GDM1 (cell line): ENCODE measurements at places on chromosomes 6 and 20.

DNA sequence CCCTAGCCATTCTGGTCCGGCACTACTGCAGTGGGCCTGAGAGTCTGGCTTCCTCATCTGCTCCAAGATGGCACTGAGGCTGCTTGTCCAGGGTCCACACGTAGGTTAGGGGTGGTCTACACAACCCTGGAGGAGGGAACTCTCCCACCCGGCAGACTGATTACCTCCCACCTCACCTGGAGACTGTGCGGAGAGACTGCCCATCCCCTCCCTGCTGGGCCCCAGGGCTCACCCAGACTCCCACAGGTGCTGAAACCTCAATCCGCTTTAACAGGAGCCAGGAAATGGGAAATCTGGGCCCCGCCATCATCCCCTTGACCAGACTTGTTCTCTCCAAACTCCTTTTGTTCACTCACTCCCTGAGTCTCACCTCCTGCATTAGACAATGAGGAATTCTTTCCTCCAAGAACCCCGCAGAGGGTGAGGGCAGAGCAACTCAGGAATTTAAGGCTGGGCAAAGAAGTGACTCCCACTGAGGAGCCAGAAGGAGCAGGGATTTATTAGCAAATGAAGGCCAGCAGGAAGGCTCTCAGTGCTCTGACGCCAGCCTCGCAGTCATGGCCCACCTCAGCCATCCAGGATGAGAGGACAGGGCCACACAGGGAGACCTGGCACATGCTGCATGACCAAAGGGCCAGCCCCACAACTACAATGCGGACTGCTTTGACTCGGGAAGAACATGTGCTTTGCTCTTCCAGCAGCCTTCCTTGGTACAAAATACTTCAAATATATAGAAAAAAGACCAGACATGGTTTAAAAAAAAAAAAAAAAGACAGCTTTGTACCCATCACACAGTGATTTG is 53.0 kb downstream of the CDK5RAP1 start:
- no peak for DNase-seq

DNA sequence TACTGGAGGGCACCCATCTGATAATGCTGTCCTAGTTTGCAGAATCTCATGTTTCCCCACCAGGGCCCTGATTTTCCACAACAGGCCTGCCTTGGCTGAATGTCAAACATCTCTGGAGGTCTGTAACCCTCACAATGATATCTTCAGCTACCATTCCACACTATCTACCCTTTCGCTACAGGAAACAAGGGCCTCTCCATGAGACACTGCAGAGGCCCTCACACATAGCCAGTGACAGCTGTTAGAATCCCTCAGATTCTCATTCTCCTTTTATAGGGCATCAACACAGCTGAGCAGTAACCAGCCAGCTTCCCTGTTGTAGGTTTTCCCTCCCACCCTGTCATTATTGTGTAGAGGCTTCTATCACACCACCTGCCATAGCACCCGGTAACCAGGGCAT is 29.6 kb upstream of the MICB start:
- no peak for DNase-seq

GRCh38 chr20:34570859-34571306 is 12.4 kb downstream of the MAP1LC3A start:
- no peak for DNase-seq

DNA sequence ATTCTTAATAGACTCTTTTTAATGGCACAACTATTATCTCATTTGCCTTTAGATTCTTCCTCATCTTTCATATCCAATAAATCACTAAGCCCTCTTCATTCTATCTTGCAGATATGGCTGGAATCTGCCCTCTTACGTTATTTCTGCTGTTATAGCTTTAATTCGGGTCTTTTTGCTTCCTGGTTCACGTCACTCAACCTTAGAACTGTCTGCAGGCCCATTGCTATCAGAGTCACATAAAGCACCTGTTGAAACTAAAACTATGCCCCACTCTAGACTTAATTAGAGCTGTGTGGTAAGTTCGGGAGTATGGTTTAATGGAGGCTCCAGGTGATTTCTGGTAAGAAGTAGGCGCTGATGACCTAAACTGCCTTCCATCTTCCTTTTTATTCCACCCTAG is 988 bp downstream of the QRSL1 start:
- DNase-seq = no peak

DNA sequence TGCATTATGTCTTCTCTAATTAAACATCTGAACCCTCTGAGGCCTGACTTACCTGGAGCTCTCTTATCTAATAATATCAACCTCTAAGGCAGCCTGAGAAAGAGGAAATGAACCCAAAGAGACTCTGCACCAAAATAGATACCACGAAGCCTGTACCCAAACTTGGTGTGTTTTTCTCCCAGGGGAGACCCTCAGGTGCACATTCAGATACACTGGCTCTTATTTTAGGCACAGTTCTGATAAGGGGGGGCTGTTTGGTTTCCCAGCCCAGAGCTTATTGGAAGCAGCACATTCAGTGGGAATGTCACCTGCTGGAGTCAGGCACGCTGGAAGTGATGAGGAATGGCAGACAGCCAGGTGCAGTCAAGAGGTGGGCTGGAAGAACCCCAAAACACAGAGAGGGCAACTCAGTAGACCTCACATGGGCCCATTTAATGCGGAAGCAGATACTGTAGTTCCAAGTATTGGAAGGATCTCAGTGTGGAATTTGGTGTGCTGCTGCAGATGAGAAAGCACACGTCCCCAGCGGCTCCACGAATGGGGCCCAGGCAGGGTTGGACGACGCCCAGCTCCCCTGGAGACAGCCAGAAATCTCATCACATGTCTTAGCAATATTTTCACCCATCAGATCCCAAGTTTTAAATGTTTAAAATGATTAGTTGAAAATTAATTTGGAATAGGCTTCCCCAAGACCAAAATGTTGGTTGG is 9.7 kb upstream of the CCR6 start:
- no peak for DNase-seq

DNA sequence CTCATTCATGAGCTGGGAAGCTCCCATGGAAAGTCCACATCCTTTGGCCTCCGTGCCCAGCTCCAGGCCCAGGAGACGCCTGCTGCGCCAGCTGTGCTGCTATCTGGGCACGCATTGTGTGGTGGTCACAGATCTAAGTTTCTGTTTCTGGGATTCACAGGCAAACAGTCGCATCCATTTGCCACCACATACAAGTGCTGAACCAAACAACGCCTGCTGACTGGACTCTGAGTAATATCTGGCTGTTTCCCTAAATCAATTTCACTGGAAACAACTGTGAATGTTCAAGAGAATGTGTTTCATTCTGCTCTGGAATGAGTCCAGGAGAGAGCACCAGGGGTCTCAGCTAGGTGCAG is 45.5 kb downstream of the IRF4 start:
- DNase-seq = no peak

- DNase-seq = no peak
Measured at GRCh38 chr6:3718407-3718806, 33.1 kb downstream of the PXDC1 start.

DNA sequence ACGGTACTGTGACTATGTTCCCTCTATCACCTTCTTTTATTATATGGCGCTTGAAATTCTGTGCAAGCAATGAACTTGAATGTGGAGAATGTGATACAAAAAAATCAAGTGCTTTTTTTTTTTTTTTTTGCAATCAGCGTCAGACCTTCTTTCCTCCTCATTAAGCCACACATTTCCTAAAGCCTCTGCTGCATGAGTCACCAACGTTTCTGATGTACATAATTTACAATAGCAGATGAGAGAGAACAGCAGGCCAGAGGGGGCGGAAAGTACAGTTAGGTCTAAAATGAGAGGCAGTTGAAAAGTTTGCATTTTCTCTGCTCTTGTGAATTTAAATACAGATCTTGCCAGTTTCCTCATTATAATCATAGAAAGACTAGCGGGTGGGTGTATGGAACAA is 114.6 kb upstream of the RIPOR2 start:
- DNase-seq = peak; percentile 86

- DNase-seq = no peak
Measured at GRCh38 chr6:129510950-129511349, 199.0 kb downstream of the ARHGAP18 start.

GRCh38 chr6:42873313-42873712 is 6.1 kb upstream of the RPL7L1 start:
- DNase-seq = peak; percentile 0

DNA sequence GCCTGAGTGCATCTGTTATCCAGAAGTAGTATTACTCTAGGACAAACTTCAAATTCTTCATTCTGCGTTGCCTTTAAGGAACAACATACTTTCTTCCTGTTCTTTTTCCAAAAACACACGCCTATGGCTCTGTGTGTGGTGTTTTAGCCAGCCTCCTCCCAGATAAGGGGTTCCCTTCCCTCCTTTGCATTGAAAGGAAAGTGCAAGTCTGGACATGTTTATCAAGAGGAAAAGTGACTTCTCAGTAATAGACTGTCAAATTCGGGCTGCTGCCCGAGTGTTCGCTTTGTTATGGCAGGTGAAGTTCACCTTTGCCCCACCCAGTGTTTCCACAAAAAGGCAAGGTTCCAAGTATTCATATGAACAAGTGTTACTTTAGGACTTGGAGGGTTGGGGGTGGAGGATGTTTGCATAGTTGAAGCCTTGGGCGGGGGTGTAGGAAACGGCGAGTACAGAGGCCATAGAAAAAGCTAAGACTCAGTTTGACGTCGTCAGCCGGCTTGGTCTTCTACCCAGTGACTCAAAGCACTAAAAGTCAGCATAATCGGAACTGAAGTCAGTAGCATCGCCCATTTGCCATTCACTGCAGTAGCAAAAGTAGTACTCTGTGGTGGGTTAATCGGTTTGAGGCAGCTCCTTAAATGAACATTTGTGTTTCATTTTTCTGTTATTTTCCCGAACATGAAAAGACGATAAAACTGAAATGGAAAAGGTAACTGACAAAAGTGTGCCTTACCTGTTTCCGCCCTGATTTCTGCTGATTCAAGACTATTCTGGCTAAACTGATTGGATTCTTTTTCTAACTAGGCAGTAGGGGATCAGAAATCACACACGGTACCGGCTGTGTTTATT is 12.5 kb downstream of the PRDM1 start:
- peak; percentile 36 for DNase-seq

DNA sequence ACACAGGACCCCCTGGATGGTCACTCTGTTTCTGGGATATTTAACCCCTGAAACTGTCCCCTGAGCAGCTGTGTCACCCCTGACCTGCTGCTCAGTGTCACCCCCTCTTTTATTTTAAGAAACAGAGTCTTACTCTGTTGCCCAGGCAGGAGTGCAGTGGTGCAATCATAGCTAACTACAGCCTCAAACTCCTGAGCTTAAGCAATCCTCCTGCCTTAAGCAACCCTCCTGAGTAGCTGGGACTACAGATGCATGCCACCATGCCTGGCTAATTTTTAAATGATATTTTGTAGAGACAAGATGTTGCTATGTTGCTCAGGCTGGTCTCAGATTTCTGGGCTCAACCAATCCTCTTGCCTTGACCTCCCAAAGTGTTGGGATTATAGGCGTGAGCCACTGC is 21.5 kb upstream of the GTSF1L start:
- no peak for DNase-seq

GRCh38 chr20:10078403-10078802 is 43.6 kb downstream of the ANKEF1 start:
- no peak for DNase-seq

GRCh38 chr6:4670290-4670689 is 105.9 kb upstream of the CDYL start:
- DNase-seq = no peak

DNA sequence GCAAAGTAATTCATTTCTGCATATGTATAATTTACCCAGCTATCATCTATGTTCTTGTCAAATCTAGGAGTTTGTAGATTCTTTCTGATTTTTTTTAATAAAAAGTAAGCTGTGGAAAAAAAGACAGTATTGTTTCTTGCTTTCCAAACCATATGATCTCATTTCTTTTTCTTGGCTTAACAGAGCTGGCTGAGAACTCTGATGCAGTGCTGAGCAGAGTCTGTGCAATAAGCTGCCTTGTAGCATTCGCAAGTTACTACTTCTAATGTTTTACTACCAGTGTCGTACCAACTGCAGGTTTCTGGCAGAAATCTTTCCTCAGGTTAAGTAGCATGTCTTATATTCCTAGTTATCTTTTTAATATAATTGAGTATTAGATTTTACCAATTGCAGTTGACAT is 15.6 kb downstream of the RRBP1 start:
- DNase-seq = no peak

DNA sequence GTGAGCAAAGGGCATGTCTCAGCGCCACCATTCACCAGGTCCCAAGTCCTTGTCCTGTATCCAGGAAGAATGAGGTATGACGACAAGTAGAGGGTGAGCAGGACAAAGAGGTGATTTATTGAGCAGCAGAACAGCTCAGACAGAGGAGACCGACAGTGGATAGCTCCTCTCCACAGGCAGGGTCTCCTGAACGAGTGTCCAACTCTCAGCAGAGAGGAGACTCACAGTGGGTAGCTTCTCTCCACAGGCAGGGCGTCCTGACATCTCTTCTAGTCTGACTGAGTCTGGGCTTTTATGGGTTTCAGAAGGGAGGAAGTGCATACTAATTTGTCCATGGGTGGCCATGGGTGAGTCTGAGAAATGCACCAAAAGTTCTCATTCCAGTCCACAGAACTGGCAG is 204.7 kb downstream of the ANKRD60 start:
- no peak for DNase-seq

DNA sequence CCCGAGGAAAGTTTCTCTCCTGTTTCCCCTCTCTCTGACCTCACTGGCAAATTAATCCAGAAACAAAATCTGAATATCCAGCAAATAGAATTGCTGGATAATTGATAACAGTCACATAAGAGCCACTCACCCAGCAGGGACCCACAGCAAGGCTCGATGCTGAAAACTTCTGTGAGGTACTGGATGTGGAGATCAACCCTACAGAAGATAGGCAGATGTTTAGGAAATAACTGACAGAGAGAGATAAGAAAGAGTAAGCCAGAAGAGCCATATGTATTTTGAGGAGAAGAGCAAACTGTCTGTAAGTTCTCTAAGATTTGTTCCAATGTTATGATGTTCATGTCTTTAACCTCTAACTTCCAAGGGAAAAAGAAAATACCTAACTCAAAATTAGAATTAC is 59.7 kb downstream of the PKHD1 start:
- DNase-seq = no peak

- no peak for DNase-seq
Measured at GRCh38 chr6:38064431-38064830, 244.9 kb downstream of the ZFAND3 start.

DNA sequence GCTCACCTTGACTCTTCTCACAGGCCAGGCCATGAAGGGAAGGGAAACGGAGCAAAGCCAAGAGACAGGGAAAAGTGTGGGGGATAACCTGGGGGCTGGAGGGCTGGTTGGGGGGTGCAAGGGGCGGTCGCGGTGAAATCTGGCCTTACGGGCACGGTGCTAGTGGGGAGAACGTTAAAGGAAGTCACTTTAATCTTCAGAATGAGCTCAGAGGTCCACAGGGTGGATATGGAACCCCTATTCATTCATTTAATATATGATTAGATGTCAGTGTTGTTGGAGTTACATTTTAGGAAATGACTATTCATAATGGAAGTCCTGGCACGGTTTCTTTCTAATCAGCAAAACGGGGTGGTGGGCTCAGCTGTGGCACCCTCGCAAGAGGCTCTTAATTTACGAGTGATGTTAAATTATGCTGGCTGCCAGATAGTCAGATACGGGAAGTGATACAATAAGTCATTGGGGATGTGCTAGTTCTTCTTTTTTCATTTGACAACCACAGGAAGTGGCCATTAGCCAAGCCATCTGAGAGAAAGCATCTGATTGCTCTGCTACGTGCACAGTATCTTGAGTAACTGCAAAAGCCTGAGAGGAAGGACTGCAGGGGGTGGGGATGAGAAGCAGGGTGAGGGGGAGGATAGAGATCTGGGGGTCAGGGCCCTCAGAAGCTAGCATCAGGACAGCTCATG is 253.0 kb downstream of the QKI start:
- peak; percentile 60 for DNase-seq
